ENCODE measurements at places on chromosomes 2 and 18.

DNA sequence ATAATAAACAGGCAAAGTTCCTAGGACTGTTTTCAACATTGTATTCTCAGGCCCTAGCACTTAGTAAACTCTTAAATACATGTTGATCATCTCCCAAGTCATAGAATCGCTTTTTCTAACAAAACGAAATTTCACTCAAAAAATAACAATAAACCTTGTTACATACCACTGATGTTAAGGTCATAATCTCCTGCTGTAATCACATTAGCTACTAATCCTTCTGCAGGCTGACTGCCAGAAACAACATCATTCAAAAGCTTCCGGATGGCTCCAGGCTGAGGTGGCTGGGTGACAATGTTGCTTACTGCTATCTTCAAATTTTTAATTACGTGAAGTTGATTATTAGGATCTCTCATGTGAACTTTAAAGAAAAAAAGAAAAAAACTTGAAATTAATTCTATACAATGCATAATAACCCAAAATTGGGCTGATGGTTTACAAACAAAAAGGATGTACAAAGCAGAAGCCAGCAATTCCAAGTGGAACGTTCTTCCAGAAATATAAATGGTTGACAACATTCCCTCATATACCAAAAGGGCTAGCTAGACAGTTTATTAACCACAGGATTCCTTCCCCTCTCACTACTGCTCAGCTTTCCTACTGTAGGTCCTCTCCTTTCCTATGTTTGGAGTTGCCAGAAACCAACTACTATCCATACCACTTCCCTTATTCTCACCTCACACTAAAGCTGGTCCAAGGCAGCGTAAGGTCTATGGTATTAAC lies 11.6 kb downstream of the TRAPPC8 start:
- H3K36me3 ChIP-seq, result peaks cover 41% of the 10 kb centered on the region
- no peak overlapping the region for H3K4me3 ChIP-seq
- DNase-seq, result no peak
- H3K27ac ChIP-seq, result no peak overlapping the region

- H3K36me3 ChIP-seq, result no peaks in the 10 kb centered on the region
- H3K27ac ChIP-seq, result no peak overlapping the region
- H3K27me3 ChIP-seq, result peaks cover 16% of the 10 kb centered on the region
- DNase-seq, result no peak
These were observed 40.6 kb downstream of the SDC1 start for GRCh38 chr2:20184067-20184938.

DNA sequence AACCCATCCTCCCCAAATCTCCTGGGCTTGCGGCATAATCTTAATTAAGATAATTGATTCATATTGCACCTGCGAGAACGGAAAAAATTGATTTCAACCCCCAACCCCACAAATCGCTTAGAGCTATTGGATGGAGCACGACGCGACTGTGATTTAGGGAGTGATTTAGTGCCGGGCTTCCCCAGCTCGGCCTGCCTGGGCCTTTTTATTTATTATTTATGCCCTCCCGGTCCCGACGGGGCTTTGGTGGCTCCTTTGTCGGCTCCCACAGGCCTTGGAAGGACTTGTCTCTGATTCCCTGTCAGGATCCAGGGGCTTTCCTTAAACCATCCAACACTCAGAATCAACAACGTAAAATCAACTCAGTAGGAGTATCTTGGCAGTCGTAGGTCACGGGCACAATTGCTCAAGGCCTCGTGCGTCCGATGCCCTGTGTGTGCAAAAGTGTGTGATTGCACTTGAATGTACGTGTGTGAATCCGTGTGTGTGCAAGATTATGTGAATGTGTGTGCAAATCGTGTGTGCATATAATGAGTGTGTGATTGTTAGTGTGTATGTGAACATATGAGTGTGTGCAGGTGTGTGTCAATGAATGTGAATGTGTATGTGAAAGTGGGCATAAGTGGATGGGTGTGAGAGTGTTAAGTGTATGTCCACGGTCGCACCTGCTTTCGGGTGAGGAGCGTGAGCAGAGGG lies 4.3 kb upstream of the NEUROD1 start:
- H3K27ac ChIP-seq, result no peak overlapping the region
- no peaks in the 10 kb centered on the region for H3K36me3 ChIP-seq
- peaks cover 15% of the 10 kb centered on the region for H3K4me1 ChIP-seq
- DNase-seq, result no peak
- H3K27me3 ChIP-seq, result peaks cover 89% of the 10 kb centered on the region
- no peak overlapping the region for H3K4me3 ChIP-seq

DNA sequence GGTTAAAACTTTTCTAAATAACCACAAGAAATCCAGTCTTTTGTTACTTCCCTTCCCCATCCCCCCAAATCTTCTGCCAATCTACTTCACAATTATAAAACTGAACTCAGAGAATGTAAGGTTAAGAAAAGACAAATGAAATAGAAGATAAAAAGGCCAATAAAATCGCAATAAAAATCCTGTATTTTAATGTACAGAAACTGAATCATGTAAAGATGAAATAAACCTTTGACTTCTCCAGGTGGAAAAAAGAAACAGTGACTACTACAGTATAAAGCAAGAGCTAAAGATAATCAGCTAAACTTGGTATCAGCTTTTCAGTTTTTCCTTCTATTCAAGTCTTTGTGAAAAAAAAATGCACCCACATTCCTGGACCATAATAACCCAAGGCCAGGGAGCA lies 1.7 kb downstream of the SYT4 start:
- no peak overlapping the region for H3K4me3 ChIP-seq
- H3K27ac ChIP-seq, result no peak overlapping the region
- no peaks in the 10 kb centered on the region for H3K4me1 ChIP-seq

DNA sequence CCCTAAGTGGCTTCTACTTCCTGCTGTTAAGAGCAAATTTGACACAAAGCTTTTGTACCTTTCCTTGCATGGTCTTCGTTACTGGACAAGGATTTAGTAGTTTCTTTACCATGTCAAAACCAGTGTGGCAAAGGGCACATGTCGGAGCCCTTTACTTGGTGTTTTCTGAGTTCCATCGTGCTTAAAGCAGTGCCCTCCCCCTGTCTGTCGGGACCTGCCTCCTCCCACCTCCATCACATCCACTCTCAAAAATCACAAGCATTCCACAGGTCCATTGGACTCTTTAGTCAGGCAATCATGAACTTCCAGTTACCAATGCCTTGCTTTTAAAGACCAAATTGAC lies 763 bp downstream of the CCDC141 start:
- H3K4me3 ChIP-seq, result peak overlapping the region; percentile 63
- H3K27me3 ChIP-seq, result no peaks in the 10 kb centered on the region
- no peak for DNase-seq
- no peaks in the 10 kb centered on the region for H3K36me3 ChIP-seq

DNA sequence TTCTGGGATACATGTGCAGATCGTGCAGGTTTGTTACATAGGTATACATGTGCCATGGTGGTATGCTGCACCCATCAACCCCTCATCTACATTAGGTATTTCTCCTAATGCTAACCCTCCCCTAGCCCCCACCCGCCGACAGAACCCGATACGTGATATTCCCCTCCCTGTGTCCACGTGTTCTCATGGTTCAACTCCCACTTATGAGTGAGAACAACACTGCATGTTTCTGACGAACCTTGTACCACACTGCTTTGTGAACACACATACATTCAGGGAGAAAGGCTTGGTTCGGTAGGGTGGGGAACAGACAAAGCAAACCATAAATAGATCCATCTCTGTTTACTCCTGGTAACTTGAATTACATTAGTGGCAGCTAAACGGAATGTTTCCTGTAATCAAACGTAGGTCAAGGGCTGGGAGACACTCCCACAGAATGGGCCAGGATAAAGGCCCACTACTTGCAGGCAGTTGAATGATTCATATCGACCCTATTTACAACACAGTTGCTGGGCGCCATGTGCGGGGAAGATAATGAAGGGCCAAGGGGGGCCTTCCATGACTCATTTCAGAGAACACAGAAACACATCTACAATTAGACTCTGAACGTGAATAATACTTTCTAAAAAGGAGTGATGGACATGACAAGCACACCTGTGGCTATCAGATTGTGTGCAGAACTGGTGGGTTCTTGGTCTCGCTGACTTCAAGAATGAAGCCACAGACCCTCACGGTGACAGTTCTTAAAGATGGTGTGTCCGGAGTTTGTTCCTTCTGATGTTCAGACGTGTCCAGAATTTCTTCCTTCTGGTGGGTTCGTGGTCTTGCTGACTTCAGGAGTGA lies 56.8 kb upstream of the KIDINS220 start:
- no peaks in the 10 kb centered on the region for H3K4me1 ChIP-seq
- H3K36me3 ChIP-seq, result no peaks in the 10 kb centered on the region
- H3K4me3 ChIP-seq, result no peak overlapping the region
- H3K27ac ChIP-seq, result no peak overlapping the region
- no peak for DNase-seq
- no peaks in the 10 kb centered on the region for H3K27me3 ChIP-seq

GRCh38 chr2:99571954-99572353 lies 82.1 kb upstream of the REV1 start:
- no peak for DNase-seq
- H3K27ac ChIP-seq, result no peak overlapping the region
- peaks cover 7% of the 10 kb centered on the region for H3K36me3 ChIP-seq
- H3K27me3 ChIP-seq, result peaks cover 16% of the 10 kb centered on the region
- no peak overlapping the region for H3K4me3 ChIP-seq

GRCh38 chr18:63132819-63133200 lies 186.8 kb downstream of the BCL2 start:
- no peak overlapping the region for H3K4me3 ChIP-seq
- H3K27ac ChIP-seq, result peak overlapping the region; percentile 73
- peaks cover 41% of the 10 kb centered on the region for H3K4me1 ChIP-seq
- H3K27me3 ChIP-seq, result no peaks in the 10 kb centered on the region
- no peak for DNase-seq
- H3K36me3 ChIP-seq, result peaks cover 11% of the 10 kb centered on the region

All from effector memory CD8-positive, alpha-beta T cell (primary cell).